ENCODE measurements at places on chromosomes 6 and 20. TPM values are rescaled to one million over a fixed set of nuclear protein-coding genes. Genes with fewer than 3 reads are reported as not detected.

MCCD1 gene
- not detected for total RNA-seq

DNA sequence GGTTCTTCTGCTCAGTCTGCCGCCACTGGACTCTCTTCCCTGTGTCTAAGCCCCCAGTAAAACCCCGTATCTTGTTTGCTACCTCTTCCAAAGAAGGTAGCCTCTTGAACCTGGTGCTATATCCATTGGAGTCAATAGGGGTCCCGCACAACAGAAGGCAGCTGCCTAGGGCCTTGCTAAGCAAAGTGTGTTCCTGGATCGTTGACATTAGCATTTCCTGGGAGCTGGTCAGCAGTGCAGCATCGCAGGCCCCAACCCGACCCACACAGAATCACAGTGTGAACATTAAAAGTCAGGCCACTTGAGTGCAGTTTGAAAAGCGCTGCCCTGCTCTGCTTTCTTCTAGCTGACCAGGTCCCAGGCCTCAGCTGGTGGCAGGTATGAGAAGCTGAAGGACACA lies 2.9 kb downstream of the ADA start:
- H3K36me3 ChIP-seq: no peaks in the 10 kb centered on the region
- H3K4me3 ChIP-seq: no peak overlapping the region
- peaks cover 4% of the 10 kb centered on the region for H3K27me3 ChIP-seq
- no peak for DNase-seq
- no peak overlapping the region for H3K27ac ChIP-seq
- peaks cover 35% of the 10 kb centered on the region for H3K4me1 ChIP-seq

- H3K4me3 ChIP-seq: no peak overlapping the region
- no peaks in the 10 kb centered on the region for H3K4me1 ChIP-seq
- no peaks in the 10 kb centered on the region for H3K27me3 ChIP-seq
- DNase-seq: no peak
Observed at GRCh38 chr20:39195582-39196021, 233.5 kb downstream of the DHX35 start.

ULBP2 gene
- 7.0 TPM for total RNA-seq

- H3K4me1 ChIP-seq: peaks cover 9% of the 10 kb centered on the region
- H3K4me3 ChIP-seq: no peak overlapping the region
- H3K36me3 ChIP-seq: no peaks in the 10 kb centered on the region
- no peak for DNase-seq
- H3K27me3 ChIP-seq: peaks cover 3% of the 10 kb centered on the region
Observed at GRCh38 chr20:18133962-18134361, 3.7 kb upstream of the KAT14 start.

DNA sequence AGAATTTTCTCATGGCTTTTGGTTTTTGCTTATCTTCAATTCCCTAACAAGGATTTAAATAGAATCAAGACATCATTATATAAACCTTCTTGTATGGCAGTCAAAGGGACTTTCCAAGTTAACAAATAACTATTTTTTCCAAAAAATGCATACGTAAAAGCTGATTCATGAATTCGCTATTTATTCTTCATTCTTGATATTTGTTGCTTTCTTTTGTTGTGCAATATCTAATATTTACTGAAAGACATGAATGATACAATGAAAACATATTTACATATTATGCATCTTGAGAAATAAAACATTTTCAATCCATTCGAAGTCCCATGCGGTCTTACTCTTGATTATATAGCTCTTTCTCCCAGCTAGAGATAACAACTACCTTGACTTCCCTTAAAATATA lies 47.0 kb upstream of the SPTLC3 start:
- no peak for DNase-seq
- H3K4me3 ChIP-seq: no peak overlapping the region
- peaks cover 3% of the 10 kb centered on the region for H3K4me1 ChIP-seq
- no peaks in the 10 kb centered on the region for H3K27me3 ChIP-seq

SPATA25 gene
- not detected for total RNA-seq

DNA sequence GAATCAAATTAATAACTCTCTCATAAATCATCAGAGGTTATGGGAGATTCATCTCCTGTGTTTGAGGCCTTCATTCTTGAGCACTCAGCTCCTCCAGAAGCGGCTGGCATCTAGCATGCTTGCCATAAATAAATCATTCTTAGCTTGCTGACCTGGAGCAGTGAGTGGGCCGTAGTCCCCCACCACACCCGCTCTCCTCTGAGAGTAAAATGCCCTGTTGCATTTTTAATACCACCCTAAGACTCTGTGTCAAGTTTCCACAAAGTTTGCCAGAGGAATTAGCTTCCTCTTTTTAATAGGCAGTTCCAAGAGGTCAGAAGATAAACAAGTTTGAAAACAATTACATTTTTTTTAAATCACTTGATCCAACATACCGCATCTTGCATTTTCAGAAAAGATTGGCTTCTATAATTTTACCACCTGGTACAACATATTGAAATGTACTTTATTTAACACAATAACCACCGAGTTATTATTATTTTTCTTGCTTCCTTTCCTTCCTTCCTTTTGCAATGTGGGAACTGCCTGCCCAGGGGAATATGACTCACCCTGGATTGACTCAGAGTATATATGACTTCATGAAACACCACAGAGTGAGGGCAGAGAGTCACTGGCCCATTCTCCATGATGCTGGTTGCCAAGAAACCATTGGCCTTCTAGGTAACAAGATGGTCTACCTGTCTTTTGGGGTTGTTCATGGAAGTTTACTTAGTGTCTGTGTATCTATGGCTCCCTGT lies 29.4 kb upstream of the CLIC5 start:
- no peaks in the 10 kb centered on the region for H3K36me3 ChIP-seq
- peak; percentile 96 for DNase-seq
- no peak overlapping the region for H3K4me3 ChIP-seq
- peaks cover 3% of the 10 kb centered on the region for H3K27me3 ChIP-seq
- peaks cover 29% of the 10 kb centered on the region for H3K4me1 ChIP-seq

PNPLA1 gene
- total RNA-seq: not detected

DNA sequence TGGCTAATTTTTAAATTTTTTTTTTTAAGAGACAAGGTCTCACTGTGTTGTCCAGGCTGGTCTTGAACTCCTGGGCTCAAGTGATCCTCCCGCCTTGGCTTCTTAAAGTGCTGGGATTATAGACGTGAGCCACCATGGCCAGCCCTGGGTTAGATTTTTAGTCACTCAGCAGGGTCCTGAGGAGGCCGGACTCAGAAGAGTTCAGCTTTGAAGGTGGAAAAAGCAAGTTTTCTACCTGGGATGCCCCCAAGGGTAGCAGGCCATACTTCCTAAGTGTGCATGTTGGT lies 44.2 kb downstream of the FGD2 start:
- no peaks in the 10 kb centered on the region for H3K36me3 ChIP-seq
- H3K4me3 ChIP-seq: no peak overlapping the region
- no peaks in the 10 kb centered on the region for H3K4me1 ChIP-seq
- H3K27me3 ChIP-seq: no peaks in the 10 kb centered on the region
- DNase-seq: no peak
- H3K27ac ChIP-seq: no peak overlapping the region

MAP3K5 gene
- 7.0 TPM for total RNA-seq

MAK gene
- not detected for total RNA-seq

DNA sequence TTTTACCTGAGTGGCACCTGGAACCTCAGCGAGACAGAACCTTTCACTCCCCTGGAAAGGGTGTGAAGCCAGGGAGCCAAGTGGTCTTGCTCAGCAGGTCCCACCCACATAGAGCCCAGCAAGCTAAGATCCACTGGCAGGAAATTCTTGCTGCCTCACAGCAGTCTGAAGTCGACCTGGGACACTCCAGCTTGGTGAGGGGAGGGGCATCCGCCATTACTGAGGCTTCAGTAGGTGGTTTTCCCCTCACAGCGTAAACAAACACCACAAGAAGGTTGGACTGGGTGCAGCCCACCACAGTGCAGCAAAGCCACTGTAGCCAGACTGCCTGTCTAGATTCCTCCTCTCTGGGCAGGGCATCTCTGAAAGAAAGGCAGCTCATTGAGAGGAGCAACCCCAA lies 134.7 kb upstream of the RSPO3 start:
- no peaks in the 10 kb centered on the region for H3K36me3 ChIP-seq
- no peak overlapping the region for H3K4me3 ChIP-seq
- no peaks in the 10 kb centered on the region for H3K4me1 ChIP-seq
- DNase-seq: no peak
- H3K27me3 ChIP-seq: no peaks in the 10 kb centered on the region

- H3K4me3 ChIP-seq: no peak overlapping the region
- peaks cover 31% of the 10 kb centered on the region for H3K4me1 ChIP-seq
- no peaks in the 10 kb centered on the region for H3K27me3 ChIP-seq
- peaks cover 13% of the 10 kb centered on the region for H3K36me3 ChIP-seq
- DNase-seq: no peak
- H3K27ac ChIP-seq: no peak overlapping the region
Observed at GRCh38 chr6:30676660-30677285, 4.0 kb upstream of the DHX16 start.

DNA sequence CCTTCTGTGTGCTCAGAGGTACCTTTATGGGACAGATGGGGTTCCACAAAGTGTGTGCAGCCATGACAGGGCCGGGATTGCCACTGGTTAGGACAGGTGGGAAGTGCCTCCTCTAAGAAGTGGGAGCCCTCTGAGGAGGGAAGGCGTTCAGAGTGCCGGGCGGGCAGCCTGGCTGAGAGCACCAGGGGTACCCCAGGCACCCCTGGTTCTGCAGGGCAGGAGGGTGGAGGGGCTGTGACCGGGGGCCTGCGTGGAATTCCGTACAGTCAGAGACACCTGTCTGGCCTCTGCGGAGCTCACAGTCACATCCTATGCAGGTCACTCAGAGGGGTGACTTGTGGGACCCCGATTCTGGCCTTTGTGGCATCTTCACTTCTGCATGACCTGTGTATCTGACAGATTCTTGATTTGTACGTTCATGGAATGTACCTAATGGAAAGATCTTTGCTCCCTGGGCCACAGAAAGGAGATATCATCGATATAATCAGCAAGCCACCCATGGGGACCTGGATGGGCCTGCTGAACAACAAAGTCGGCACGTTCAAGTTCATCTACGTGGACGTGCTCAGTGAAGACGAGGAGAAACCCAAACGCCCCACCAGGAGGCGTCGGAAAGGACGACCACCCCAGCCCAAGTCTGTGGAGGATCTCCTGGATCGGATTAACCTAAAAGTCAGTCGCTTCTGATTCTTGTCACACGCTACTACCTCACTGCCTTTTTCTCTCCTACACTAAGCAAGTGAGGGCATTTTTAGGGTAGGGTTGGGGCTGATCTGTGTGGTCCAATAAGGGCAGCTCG lies 190.9 kb downstream of the SASH1 start:
- H3K4me3 ChIP-seq: no peak overlapping the region
- DNase-seq: no peak
- peaks cover 17% of the 10 kb centered on the region for H3K4me1 ChIP-seq
- peaks cover 29% of the 10 kb centered on the region for H3K36me3 ChIP-seq

GRCh38 chr6:136550045-136550329 lies 235 bp downstream of the MAP7 start:
- H3K36me3 ChIP-seq: no peaks in the 10 kb centered on the region
- peaks cover 13% of the 10 kb centered on the region for H3K4me1 ChIP-seq
- H3K27me3 ChIP-seq: peaks cover 36% of the 10 kb centered on the region
- DNase-seq: no peak
- no peak overlapping the region for H3K27ac ChIP-seq
